ENCODE measurements at places on chromosomes 3 and 15. TPM values are rescaled to one million over a fixed set of nuclear protein-coding genes. Genes with fewer than 3 reads are reported as not detected.
A peak's percentile ranks its signal among the peaks of the same experiment; 100 is the strongest.

- H3K4me1 ChIP-seq, result peaks cover 16% of the 10 kb centered on the region
- H3K36me3 ChIP-seq, result no peaks in the 10 kb centered on the region
- peak within 1 kb of the TSS; percentile 44 for H3K27ac ChIP-seq
- peak within 1 kb of the TSS; percentile 40 for H3K4me3 ChIP-seq
Measured at GRCh38 chr3:69385723-69386555, at the start of gene FRMD4B. Gene FRMD4B, minus strand, starts transcription at chr3:69386088. Its CDS starts 99 bp downstream, at chr3:69385989.

GRCh38 chr15:34753236-34753894 is 1.4 kb downstream of the GJD2 start:
- no peak for DNase-seq
- no peaks in the 10 kb centered on the region for H3K36me3 ChIP-seq
- H3K27ac ChIP-seq, result no peak overlapping the region

DNA sequence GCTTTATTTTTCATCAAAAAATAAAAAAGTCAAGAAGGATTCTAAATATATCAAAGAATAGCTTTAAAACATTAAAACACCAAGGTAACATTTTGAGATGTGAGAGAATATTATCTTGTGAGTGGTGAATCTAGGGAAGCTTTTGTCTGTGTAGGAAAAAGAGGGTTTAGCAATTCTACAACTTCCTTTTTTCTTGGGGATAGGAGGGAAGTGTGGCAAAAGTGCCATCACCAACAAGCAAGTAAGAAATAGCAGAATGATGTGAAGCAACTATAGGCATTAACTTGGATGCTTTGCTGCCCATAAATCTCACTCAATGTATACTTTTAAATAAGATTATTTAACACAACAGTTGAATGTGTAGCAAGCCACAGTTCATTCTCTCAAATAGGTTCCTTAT is 57.8 kb upstream of the SUCLG2 start:
- no peak for DNase-seq
- H3K4me3 ChIP-seq, result no peak overlapping the region
- no peaks in the 10 kb centered on the region for H3K4me1 ChIP-seq
- H3K27ac ChIP-seq, result no peak overlapping the region
- no peaks in the 10 kb centered on the region for H3K36me3 ChIP-seq

GRCh38 chr15:39593656-39594445 is 13.0 kb downstream of the THBS1 start:
- no peaks in the 10 kb centered on the region for H3K36me3 ChIP-seq
- H3K27me3 ChIP-seq, result no peaks in the 10 kb centered on the region
- H3K4me1 ChIP-seq, result peaks cover 50% of the 10 kb centered on the region
- peak; percentile 47 for DNase-seq

GRCh38 chr3:120682095-120682681 is at the start of gene HGD:
Gene HGD, minus strand, starts transcription at chr3:120682239. Its CDS starts 128 bp downstream, at chr3:120682111.
- H3K4me1 ChIP-seq, result peaks cover 31% of the 10 kb centered on the region
- H3K36me3 ChIP-seq, result no peaks in the 10 kb centered on the region
- peak within 1 kb of the TSS; percentile 88 for H3K27ac ChIP-seq
- H3K4me3 ChIP-seq, result no peak within 1 kb of the TSS
- no peaks in the 10 kb centered on the region for H3K27me3 ChIP-seq

DNA sequence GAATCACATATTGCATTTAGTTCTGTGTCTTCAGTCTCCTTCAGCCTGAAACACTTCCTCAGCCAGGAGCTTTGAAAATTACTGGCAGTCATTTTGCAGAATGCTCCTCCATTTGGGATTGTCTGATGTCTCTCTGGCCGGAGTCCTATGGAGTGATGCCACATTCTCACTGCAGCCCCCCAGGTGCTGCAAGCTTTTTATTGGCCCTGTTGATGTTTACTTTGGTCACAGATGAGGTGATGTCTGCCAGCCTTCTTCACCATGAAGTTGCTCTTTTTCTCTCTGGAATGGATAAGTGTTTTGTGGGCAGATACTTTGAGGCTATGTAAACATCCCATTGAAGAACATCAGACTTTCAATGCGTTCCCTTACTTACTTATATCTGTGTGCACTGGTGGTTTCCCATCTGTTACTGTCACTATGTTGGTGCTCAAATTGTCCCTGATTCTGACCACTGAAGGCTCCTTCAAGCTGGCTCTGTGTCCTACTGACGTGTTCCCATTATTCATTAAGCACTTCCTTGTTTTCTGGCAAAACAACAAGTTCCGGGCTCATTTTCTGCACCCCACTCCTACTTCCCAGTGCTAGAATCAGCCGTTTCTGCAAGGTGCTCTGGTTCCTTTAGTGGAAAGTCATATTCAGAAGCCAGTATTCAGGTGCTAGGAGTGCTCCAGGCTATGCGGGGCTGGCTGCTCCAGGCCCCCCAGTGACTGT is 1.4 kb upstream of the CLEC3B start:
- peaks cover 10% of the 10 kb centered on the region for H3K4me1 ChIP-seq
- peak overlapping the region; percentile 64 for H3K27ac ChIP-seq
- H3K36me3 ChIP-seq, result no peaks in the 10 kb centered on the region
- no peak overlapping the region for H3K4me3 ChIP-seq
- H3K27me3 ChIP-seq, result no peaks in the 10 kb centered on the region

GRCh38 chr3:100463002-100463401 is 29.4 kb upstream of the TMEM45A start:
- H3K36me3 ChIP-seq, result no peaks in the 10 kb centered on the region
- H3K27ac ChIP-seq, result no peak overlapping the region
- H3K4me1 ChIP-seq, result no peaks in the 10 kb centered on the region
- no peak for DNase-seq
- H3K4me3 ChIP-seq, result no peak overlapping the region

GRCh38 chr15:49189631-49190030 is 19.6 kb downstream of the GALK2 start:
- H3K27ac ChIP-seq, result no peak overlapping the region
- no peaks in the 10 kb centered on the region for H3K27me3 ChIP-seq
- no peak overlapping the region for H3K4me3 ChIP-seq
- H3K4me1 ChIP-seq, result no peaks in the 10 kb centered on the region

DNA sequence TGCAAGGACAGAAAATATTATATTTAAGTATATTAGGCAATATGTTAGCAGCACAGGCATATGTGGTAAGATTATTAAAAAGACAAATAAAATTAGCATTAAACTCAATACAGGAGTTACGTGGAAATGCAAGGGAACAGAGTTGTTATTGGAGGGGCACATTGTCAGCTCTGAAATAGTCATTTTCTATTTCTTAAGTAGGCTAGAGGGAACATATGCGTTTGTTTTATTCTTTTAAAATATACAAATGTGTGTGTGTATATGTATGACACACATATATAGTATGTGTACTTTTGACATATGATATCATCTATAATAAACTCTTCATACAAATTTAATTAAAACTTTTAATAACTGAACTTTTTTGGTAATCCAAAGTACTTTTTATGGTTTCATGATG is 22.8 kb upstream of the VEPH1 start:
- H3K27me3 ChIP-seq, result no peaks in the 10 kb centered on the region
- H3K4me1 ChIP-seq, result no peaks in the 10 kb centered on the region
- H3K36me3 ChIP-seq, result no peaks in the 10 kb centered on the region
- no peak overlapping the region for H3K27ac ChIP-seq
- DNase-seq, result no peak

- no peak for DNase-seq
- no peaks in the 10 kb centered on the region for H3K4me1 ChIP-seq
- H3K27ac ChIP-seq, result no peak overlapping the region
- H3K27me3 ChIP-seq, result no peaks in the 10 kb centered on the region
Measured at GRCh38 chr3:31713816-31714215, 181.1 kb downstream of the STT3B start.

- H3K27ac ChIP-seq, result no peak overlapping the region
- H3K36me3 ChIP-seq, result no peaks in the 10 kb centered on the region
- H3K4me3 ChIP-seq, result no peak overlapping the region
Measured at GRCh38 chr15:55758580-55758986, 15.6 kb upstream of the PRTG start.

GRCh38 chr3:161549261-161549660 is 52.7 kb downstream of the OTOL1 start:
- H3K4me1 ChIP-seq, result no peaks in the 10 kb centered on the region
- DNase-seq, result no peak
- H3K27ac ChIP-seq, result no peak overlapping the region
- no peaks in the 10 kb centered on the region for H3K27me3 ChIP-seq

DNA sequence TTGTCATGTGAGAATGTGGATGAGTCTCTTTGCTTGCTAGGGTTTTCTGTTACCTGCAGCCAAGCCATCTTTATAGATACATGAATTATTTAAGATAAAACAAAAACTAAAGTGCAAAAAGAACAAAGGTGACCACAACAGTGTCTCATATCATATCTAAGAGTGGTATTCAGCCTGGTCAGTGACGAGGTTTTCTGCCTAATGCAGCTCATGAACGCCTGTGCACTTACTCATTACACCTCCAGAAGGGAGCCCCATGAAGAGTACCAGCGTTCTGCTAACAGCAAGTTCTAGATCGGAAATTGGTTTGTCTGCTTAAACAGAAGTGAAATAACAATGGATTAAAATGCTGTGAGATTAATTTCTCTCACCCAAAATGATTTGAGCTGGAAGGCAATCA is 19.2 kb downstream of the PXYLP1 start:
- H3K36me3 ChIP-seq, result no peaks in the 10 kb centered on the region
- no peaks in the 10 kb centered on the region for H3K27me3 ChIP-seq
- no peak for DNase-seq
- H3K4me3 ChIP-seq, result no peak overlapping the region
- H3K4me1 ChIP-seq, result no peaks in the 10 kb centered on the region
- no peak overlapping the region for H3K27ac ChIP-seq

MORC1 gene
- 0.16 TPM for total RNA-seq

SKOR1 gene
- total RNA-seq, result not detected

MED12L gene
- total RNA-seq, result under 0.01 TPM

TADA3 gene
- total RNA-seq, result 81.9 TPM

KNL1 gene
- total RNA-seq, result 4.2 TPM

PROK2 gene
- total RNA-seq, result not detected

RPL29 gene
- 925 TPM for total RNA-seq

ADGRG7 gene
- total RNA-seq, result 13.5 TPM
